Hindlimb muscle (tissue), 1 donor: ENCODE measurements at places on chromosomes 11 and 22.
A peak's percentile ranks its signal among the peaks of the same experiment; 100 is the strongest.

GRCh38 chr11:129223701-129224149 is 31.6 kb upstream of the ARHGAP32 start:
- no peak for DNase-seq

DNA sequence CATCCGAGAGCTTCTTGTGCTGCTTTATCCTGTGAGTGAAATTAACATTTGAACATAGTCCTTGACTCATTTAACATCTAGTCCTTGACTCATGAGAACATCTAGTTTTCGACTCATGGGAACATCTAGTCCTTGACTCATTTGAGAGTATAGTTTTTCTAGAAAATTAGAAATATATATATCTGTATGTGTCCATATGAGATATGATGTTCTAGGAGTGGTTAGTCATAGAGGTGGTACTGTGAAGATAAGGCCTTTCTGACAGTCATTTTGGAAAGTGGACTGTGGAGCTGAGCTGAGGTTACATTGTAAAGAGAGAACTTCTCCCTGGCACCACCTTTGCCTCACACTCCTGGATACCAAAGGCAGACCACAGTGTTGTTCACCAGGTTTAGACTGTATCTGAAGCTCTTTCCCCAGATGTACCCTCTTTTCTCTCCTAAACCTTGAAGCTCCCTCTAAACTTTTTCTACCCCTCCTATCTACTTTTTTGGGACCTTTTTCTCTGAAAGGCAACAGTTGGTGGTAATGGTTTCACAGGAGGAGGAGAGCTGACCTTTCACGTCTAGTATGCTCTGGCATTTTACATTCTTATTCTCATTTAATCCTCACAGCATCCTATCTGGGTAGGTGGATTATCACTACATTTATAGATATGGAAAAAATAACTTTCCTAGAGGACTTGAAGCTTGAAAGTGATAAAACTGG is 67.2 kb downstream of the PPP2R1B start:
- DNase-seq, result no peak

- DNase-seq, result peak; percentile 27
Measured at GRCh38 chr11:975827-976226, 50.2 kb downstream of the AP2A2 start.

DNA sequence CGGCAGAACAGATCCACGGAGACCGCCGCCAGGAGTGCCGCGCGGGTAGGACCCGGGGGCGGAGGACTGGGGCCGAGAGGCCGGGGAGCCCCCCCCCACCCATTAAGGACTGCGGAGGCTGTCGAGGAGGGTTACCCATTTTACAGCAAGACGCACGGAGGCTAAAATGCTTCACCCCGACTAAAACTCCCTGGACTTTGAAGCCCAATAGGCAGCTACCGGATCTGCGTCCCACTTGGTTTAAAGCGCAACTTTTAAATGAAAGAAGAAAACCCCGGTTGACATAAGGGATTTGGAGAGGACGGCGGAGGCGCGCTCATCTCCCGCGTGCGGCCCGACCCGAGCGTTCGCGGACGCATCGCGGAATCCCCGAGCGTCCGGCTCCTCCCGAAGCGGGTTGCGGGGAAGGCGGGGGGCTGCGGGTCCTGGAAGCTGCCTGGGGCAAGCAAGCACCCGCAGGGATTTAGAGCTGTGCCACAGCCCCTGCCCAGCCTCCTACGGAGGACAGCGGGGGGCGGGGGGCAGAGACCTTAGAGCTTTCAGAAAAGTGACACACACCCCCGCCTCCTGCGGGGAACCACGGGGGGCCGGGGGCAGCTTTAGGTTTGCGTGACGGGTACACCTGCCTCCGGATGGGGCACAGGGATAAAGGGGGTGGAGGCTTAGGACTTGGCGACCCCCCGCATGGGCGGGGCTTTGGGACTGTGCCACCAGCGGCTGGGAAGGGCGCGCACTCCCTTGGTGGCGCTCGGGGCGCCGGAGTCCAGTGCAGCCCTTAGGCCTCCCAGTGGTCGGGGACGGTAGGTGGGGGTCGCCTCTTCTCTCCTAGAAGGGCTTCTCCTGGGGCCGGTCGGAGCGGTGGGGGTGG is 760 bp upstream of the CELSR1 start:
- no peak for DNase-seq

- DNase-seq, result no peak
Measured at GRCh38 chr22:37145180-37146050, 4.3 kb downstream of the IL2RB start.

DNA sequence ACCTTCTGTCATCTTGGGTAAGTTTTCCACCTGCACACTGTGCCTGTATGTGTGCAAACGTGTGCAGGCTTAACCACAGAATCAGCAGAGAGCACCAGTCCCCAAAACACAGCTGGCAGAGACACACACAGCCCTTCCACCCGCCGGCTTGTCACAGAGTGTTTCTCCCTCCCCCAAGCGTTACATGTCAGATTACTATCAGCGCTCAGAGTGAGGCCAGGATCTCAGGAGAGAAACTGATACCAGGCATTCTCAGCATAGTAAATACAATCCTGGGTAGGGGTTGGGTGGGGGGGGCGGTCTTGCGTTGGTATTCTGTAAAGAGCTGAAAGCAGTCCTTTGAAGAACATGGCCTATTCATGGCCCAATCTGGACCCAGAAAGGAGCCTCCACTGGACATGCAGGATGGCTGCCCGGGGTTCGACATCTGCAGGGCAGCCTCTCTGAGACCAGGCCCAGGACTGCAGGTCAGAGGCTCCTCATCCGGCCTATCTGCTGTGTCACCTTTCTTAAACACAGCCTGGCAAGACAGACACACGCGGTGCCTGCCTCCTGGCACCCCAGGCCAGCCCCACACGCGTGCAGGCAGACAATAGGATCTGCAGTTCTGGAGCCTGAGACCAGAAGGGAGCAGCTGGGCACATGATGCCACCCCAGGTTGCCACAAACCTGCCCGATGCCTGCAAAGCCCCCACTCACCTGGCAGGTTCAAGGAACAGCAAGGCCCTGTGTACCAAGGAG is 1.7 kb downstream of the OSBPL5 start:
- DNase-seq, result no peak

GRCh38 chr11:14015711-14016110 is 53.2 kb downstream of the SPON1 start:
- DNase-seq, result no peak

DNA sequence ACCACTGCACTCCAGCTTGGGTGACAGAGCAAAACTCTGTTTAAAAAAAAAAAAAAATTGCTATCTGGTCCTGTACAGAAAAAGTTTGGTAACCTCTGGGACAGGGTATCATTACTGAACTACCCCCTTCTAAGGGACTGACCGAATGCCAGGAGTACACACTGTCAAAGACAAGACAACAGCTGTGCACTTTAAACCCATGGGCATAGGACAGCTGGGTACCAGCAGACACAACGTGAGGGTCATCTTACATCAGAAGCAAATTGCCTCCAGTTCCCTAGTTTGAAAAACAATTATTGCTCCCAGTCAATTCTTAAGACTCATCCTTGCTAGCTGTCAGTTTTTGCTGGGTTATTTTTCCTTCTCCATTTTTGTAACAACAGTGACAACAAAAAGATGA is 17.8 kb downstream of the CD59 start:
- DNase-seq, result no peak

DNA sequence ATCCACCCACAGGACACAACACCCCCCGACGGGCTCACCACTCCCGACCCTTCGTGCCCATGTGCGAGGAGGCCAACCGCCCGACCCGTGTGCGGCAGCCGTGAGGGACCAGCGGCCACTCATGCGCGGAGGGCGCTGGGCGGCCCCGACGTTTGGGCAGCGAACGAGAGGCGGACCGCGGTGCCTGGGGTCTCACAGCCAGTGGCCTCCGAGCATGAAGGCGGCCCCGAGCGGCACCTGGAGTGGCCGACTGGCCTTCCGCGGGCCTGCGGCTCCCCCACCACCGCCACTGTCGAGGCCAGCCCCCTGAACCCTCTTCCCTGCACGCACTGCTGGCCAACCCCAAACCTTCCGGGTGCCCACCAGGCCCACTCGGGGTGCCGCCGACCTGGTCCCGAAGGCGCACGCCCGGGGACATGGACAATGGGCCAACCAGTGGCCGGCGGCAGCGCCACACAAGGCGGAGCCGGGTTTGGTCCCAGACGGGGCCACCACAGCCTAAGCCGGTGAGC is 4274.9 kb upstream of the OR11H1 start:
- DNase-seq, result no peak

DNA sequence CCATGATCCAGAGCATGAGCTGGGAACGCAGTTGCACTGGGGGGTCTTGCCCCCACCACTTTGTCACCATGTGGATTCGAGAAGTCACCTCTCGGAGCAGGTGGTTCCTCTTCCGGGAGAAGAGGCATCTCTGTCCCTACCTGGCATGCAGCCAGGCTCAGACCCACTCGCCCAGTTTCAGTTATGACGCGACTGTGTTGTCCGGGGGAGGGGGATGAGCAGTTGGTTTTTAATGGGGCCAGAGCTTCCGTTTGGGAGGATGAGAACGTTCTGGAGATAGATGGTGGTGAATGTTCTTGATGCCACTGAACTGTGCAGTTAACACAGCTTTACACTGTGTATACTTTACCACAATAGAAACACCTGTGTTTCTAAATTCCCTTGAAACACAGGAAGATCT is 41.5 kb downstream of the DHCR7 start:
- no peak for DNase-seq

GRCh38 chr11:64276653-64277431 is 7.6 kb downstream of the BAD start:
- DNase-seq, result no peak

GRCh38 chr22:29275167-29275566 is 7.1 kb downstream of the EWSR1 start:
- no peak for DNase-seq

DNA sequence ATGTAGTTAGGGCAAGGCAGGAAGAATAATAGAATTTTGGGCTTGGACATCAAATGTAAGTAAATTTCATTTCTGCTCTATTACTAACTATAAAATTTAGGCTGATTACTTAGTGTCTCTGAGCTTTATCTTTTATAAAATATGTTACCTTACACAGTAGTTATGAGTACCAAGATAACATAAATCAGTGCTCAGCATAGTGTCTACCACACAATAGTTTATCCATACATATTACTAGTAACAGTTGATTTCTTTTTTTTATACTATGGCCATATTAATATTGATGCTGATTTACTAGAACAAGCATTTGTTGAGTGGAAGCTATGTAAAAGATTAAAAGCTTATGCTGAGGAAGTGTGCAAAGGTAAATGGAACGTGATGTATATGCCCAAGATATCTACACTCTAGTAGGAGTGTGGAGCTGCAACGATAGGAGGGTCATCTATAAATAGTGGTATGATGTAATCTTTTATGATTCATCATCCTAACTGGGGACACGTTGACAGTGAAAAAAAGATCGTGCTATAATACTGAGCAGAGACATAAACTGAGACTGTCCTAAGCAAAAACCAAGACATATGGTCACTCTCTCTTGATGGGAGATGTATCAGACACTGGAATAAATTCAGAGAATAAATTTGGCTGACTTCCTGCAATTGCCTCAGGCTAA is 8.7 kb upstream of the SLC5A12 start:
- DNase-seq, result no peak

GRCh38 chr11:94771390-94771789 is 3.2 kb downstream of the AMOTL1 start:
- no peak for DNase-seq

DNA sequence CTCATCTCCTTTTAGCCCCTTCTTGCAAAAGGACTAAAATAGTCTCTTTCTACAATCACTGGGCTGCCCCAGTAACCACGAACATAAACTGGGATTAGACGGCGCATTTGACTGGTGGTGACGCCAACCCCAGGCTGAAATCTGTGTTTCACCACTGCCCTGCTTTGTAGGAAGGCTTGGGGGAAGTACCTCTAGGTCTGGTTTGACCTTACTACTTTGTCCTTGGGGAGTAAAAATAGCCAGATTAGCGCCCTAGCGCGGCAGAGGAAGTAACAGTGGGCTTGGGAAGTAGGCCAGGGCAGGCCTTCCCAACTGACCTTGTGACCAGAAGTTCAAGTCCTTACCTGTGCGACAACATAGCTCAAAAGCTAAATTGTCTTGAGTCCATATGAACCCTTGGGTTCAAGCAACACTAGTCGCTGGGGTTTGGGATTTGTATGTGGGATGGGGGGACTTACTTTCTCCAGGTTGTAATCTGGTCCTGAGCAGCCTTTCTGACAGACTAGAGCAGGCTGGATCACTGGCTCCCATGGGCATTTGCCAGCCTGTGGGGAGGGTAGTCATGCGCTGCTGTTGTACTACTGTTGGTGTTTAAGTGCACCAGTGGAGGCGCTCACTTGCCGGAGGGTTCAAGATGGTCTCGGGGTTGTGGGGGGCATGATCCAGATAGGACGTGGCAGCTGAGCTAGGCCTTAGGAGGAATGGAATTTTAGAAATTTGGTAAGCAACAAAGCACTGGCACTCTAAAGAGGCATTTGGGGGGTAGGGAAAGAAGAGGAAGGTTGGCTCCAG is 953 bp upstream of the PACS1 start:
- no peak for DNase-seq

- DNase-seq, result no peak
Measured at GRCh38 chr11:57237204-57237681, at the start of gene APLNR. TSS of gene APLNR (minus strand) at chr11:57237250. CDS start at chr11:57237004, 246 bp downstream.

GRCh38 chr22:40383905-40384304 is 13.5 kb downstream of the SGSM3 start:
- no peak for DNase-seq

GRCh38 chr11:119421941-119422808 is 797 bp downstream of the THY1 start:
- peak; percentile 55 for DNase-seq

DNA sequence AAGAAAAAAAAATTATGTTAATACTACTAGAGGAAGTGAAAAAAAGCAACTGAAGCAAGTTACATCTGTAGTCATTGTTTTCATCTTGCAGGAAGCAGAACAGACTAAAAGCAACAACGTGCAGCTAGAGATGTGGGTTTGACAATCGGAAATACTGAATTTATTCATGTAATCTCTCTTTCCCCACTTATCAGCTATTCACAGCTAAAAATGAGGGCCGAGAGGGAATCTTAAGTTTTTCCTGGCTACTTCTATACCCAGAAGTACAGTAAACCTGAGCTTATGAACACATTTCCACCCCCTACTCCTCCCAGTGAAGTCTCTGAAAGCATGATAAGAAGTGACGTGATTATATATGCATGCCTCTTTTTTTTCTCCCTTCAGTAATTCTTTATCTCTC is 116.5 kb downstream of the SPON1 start:
- DNase-seq, result no peak

DNA sequence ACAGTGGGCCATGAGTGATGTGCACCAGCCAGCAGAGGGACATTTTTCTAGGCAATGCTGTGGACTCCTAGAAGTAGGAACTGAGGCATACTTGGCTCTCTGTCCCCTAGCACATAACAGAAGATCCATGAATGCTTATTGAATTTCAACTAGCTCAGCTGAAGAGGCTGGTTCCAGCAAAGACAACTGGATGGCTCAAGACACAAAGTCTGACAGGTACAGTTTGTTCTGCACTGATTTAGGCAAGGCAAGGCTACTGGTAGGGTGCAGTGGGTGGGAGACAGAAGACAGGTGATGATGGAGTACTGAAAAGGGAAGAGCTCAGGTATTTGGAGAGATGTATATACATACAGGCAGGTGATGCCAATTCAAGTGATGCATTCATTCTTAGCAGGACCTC is 72.4 kb upstream of the USP47 start:
- DNase-seq, result no peak
